ENCODE measurements at places on chromosomes 2 and 18. TPM values are rescaled to one million over a fixed set of nuclear protein-coding genes. Genes with fewer than 3 reads are reported as not detected.

The FAHD2B gene
- total RNA-seq = 3.2 TPM

The SLC5A7 gene
- not detected for total RNA-seq

The GCG gene
- total RNA-seq = not detected

The BMP10 gene
- 0.46 TPM for total RNA-seq

The LRP2 gene
- not detected for total RNA-seq

The PRKAG3 gene
- not detected for total RNA-seq

The PARD3B gene
- total RNA-seq = 3.7 TPM

The MAP2 gene
- 2.1 TPM for total RNA-seq
